Mesothelial cell of epicardium (in vitro differentiated cells): ENCODE measurements at places on chromosomes 11 and 22.

DNA sequence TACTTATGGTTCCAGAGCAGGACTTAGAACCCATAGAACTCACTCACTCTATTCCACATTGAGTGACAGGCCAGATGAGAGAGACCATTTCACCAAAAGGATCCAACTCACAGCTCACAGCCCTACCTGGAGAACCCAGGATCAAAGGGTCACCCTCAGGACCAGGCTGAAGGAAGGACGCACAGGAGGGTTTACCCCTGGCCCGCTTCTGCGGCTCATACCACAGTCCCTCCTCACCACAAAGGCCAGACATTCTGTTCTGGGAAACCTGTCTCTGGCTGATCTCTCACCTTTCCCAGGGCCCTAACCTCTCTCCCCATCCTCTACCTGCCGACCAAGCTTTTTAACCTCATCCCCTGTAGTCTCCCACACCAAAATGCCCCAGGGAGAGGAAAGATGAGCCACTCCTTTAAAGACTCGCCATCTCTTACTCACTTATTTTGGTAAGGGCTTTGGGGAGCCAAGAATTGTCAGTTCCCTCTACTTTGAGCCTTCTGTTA lies 4.7 kb downstream of the FOSL1 start:
- DNase-seq = no peak

- DNase-seq = no peak
Measured at GRCh38 chr11:95253141-95253540, 22.1 kb upstream of the SESN3 start.

GRCh38 chr11:19912958-19913892 lies 200.6 kb downstream of the NAV2 start:
- DNase-seq = no peak

DNA sequence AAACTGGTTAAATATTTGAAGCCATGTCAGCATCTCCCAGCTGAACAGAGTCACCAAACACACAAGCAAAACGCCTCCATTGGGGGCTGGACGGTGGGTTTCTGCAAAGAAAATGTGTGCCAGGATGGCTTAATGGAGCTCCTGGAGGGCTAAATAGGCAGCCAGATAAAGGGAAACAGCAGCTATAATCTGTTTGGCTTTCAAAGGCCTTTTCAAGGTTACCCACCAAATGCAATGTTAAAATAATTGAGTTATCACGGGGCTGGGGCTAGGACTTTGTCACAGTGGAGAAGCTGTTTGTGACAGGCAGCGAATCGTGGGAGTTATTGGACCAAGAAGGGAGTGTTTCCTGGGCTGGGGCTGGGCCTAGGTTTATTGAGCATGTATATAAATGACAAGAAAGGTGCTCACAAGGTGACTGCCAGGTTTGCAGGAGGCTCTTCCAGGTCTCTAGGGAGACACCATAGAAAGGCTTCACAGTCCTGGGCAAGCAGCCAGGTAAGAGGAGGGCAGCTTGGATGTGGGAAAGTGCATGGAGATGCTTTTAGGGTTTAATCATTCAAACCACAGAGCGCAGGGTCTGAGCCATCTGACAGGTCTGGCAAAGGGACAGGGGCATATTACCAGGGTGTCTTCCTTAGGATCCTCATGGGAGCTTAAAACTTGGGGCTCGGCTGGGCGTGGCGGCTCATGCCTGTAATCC lies 28.3 kb downstream of the GRIK4 start:
- no peak for DNase-seq

GRCh38 chr11:73152086-73152853 lies 10.2 kb upstream of the FCHSD2 start:
- DNase-seq = no peak

- DNase-seq = no peak
Measured at GRCh38 chr11:79485694-79486093, 44.9 kb upstream of the TENM4 start.

DNA sequence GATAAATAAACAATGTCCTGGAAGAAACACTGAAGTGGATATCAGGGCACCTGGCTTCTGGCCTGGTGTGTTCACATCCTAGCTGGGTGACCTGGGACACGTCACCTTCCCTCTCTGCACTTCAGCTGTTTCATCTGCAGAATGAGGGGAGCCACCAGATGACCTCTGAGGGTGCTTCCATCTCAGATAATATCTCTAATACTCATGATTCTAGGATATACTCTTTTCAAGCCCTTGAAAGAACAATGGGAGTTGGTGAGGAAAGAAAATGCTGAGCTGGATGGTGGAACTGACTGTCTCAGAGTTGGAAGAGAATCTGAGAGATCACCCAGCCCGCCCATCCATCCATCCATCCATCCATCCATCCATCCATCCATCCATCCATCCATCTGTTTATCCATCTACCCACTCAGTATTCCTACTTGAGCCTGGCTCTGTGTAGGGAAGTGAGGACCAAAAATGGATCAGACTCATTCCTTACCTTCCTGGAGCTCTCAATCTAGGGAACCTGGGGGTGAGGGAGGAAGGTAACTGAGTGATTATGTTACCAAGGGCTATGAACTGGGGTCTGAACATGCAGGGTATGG lies 28.2 kb upstream of the LIPT2 start:
- DNase-seq = no peak

DNA sequence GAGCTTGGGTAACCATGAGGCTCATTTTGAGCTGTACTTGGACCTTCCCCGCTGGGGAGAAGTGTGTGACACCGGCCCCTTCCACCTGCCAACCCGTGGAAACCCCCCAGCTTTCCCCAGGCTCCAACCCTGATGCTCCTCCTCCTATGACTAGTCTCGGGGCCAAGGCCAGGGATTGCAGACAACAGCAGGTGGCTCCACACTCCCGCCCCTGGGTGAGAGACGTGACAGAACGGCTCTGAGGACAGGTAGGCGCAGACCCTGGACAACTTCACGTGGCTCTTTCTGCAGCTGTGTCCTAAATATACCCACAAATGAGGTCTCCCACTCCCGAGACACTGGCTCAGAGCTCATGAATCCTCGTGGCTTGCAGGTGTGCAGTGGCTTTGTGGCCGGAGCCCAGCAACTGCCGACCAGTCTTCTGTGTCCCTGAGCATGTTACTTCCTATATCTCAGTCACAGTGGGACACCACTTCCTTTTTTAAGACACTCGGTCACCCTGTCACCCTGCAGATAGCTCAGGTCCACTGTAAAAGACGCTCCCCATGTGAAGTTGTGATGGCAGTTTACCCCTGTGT lies 55.2 kb downstream of the NECTIN1 start:
- DNase-seq = no peak

- peak; percentile 39 for DNase-seq
Measured at GRCh38 chr11:132402071-132402684, 1031.8 kb downstream of the NTM start.

DNA sequence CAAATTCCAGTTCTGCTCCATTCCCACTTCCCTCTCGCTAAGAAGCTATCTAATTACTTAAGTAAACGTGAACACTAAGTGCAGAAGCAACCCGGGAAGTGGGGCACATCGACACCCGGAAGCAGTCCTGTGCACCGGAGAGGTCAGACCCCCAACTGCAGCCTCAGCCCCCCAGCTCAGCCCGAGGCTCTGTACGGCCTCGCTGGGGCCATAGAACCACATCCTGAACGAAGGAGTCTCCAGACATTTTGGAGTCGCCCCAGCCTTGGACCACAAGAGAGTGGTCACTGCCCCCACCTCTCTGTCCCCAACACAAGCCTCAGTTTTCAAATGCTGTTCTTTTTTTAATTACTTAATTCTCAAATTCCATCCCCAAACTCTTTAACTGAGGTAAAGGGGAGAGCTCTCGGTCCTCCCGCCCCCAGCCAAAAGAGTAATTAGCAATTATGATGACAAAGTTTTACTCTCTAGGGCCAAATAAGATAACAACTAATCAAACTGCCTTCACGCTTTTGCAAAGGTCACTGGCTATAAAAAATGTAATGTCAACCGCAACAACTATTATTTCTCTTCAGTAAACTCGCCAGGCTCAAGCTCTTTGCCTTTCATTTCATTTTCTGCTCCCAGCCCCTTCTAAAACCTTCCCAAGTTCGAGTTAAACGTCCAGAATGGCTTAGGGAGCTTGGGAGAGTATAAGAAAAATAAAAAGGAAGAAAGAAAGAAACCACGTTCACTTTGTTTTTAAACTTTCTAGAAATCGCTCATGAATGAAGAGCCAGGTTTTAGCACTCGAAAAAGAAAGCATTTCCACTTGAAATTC lies 2.2 kb downstream of the PAX6 start:
- no peak for DNase-seq

- no peak for DNase-seq
Measured at GRCh38 chr11:10579700-10580099, 11.2 kb upstream of the LYVE1 start.

- no peak for DNase-seq
Measured at GRCh38 chr11:61142424-61142823, 18.8 kb downstream of the VPS37C start.

DNA sequence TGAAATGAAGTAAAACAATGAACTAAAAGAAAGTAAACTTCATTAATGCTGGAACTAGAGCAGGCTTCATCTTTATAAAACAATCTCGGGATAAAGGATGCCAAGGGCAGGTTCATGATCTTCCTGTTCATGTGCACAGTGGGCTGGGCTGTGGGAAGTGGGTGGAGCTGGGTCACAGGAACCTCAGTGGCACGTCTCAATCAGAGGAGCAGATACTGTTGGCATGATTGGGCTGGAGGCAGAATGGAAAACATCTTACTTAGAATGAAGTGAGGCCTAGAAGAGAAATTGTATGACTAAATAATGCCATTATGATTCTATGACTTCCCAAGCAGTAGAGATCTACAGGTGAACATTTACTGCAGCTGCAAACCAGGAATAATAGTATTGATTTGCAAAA lies 45.4 kb upstream of the CALCB start:
- DNase-seq = no peak

- no peak for DNase-seq
Measured at GRCh38 chr11:9606809-9607510, 33.5 kb downstream of the WEE1 start.

- no peak for DNase-seq
Measured at GRCh38 chr11:65498042-65498726, 661 bp upstream of the MALAT1 start.

GRCh38 chr11:85423316-85423715 lies 203.8 kb downstream of the DLG2 start:
- no peak for DNase-seq

GRCh38 chr11:124793466-124794278 lies 6.5 kb downstream of the MSANTD2 start:
- DNase-seq = no peak

- DNase-seq = no peak
Measured at GRCh38 chr11:62034036-62034338, 66.6 kb upstream of the FTH1 start.

DNA sequence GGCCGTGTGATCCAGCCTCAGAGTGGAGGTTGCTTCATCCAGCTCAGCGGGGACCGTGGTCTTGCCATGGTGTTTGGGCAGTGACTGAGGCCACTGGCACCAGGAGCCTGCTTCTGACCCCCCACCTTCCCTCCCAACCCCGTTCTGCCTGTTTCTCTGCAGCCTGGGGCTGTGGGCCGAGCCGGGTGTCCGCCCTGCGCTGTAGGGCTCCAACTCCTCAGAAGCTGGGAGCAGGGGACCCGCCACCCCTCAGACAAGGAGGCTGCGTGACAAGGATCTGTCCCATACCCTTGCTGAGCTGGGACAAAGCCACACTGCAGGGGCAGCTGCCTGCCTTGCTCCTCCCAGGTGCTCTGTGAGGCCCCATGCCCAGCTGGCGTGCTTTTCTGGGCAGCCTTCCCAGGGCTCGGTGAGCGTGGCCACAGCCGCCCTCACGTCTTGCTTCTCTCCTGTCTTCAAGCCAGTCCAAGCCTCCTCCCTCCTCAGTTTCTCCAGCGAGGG lies 11.7 kb upstream of the ARFGAP3 start:
- no peak for DNase-seq

DNA sequence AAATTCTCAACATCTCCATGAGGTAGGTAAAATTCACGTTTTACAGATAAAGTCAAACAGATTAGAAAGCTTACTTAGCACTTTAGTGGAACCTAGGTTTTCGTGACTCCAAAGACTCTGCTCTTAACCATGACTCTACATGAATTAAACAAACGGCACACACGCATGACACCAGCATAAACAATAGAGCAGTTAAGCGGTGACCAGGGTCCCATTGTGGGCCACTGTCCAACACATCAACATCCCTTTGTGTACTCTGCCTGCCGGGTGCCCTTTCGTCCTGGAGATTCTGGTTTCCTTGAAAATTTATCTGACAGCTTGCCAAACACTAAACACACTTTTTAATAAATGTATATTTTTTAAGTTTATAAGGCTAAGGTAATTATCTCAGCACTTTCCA lies 941.7 kb downstream of the OPCML start:
- no peak for DNase-seq

- DNase-seq = no peak
Measured at GRCh38 chr11:22671751-22672150, 5.3 kb downstream of the GAS2 start.

DNA sequence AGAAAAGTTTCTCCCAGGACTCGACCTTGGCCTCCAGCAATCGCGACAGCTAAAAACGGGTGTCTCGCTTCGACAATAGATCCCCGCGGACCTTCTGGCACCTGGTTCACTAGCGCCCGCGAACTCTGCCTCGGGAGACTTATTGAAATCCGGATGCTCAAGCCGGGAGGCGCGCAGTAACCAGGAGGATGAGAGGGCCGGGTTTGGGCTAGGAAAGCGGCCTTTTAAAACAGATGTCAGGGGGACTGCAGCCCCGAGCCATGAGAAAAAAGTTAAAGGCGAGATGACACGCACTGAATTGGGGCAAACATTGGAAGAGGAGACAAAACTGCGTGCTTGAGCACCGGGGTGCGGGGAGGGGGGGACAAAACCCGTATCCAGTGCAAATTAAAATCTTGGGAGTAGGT lies 637 bp upstream of the ZBTB16 start:
- no peak for DNase-seq
